WTC11 (cell line): ENCODE measurements at places on chromosomes 6 and 20. TPM values are rescaled to one million over a fixed set of nuclear protein-coding genes. Genes with fewer than 3 reads are reported as not detected.

DNA sequence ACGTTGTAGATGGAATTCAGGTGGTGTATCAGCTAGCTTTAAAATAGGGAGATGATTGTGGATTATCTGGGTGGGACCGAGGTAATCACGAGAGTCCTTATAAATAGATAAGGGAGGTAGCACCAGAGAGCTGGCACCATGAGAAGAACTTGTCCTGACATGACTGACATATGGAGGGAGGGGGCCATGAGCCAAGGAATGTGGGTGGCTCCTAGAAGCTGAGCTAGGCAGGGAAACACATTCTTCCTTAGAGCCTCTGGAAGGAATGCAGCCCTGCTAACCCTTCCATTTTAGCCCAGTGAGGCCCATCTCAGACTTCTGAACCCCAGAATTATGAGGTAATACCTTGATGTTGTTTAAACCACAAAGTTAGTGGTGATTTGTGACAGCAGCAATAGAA is 321.1 kb upstream of the SULF2 start:
- no peak for DNase-seq

GRCh38 chr6:35413911-35414310 is 38.2 kb upstream of the FANCE start:
- DNase-seq = no peak

DNA sequence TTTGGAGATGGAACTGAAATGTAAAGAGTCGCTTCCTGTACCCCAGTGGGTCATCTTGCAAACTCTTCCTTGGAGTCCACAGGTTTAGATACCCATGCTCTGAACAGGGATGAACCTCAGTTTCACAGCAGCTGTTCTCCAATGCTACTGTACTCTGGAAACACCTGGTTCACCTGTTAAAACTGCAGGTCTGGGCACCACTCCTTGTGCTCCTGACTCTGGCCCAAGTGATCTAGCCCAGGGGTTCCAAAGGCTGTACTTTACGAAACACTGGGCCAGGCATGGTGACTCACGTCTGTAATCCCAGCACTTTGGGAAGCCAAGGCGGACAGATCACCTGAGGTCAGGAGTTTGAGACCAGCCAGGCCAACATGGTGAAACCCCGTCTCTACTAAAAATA is 102.1 kb downstream of the ATP9A start:
- no peak for DNase-seq

PRL gene
- total RNA-seq = not detected in 3 replicates

ACTL10 gene
- total RNA-seq = 1.3 to 1.9 TPM (median 1.5 TPM) in 3 replicates

DDX43 gene
- 0.39 to 0.68 TPM (median 0.60 TPM) in 3 replicates for total RNA-seq

SLC18B1 gene
- total RNA-seq = 21.3 to 24.3 TPM (median 24.1 TPM) in 3 replicates

NOTCH4 gene
- total RNA-seq = 2.4 to 2.6 TPM (median 2.6 TPM) in 3 replicates
